ENCODE measurements at places on chromosomes 1 and 21.

- H3K4me3 ChIP-seq: no peak overlapping the region
- H3K4me1 ChIP-seq: no peaks in the 10 kb centered on the region
Observed at GRCh38 chr1:199168888-199169585, 530.2 kb downstream of the PTPRC start.

GRCh38 chr1:178540204-178540603 lies 27.3 kb downstream of the TEX35 start:
- peaks cover 7% of the 10 kb centered on the region for H3K4me1 ChIP-seq
- H3K4me3 ChIP-seq: no peak overlapping the region
- no peak for DNase-seq
- H3K27me3 ChIP-seq: no peaks in the 10 kb centered on the region

- DNase-seq: peak; percentile 55
- H3K36me3 ChIP-seq: no peaks in the 10 kb centered on the region
- peaks cover 8% of the 10 kb centered on the region for H3K4me1 ChIP-seq
- no peaks in the 10 kb centered on the region for H3K27me3 ChIP-seq
- H3K4me3 ChIP-seq: no peak overlapping the region
Observed at GRCh38 chr1:168084396-168085231, 52.1 kb downstream of the GPR161 start.

DNA sequence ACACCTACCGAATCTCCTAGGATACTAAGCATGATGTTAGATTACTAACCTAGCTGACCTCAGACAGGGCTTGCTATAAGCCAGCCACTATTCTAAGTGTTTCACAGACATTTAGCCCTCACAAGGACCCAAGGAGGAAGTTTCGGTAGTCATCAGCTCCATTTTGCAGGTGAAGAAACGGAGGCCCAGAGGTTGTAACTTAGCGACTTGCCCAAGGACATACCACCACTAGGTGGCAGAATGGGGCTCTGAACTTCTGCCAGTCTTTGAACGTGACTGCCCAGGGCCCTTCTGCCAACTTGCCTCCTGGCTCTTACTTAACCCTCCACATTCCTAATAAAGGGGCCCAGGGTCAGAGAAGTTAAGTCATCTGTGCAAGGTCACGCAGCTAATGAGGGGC lies 283.5 kb downstream of the C1orf94 start:
- no peaks in the 10 kb centered on the region for H3K36me3 ChIP-seq
- H3K27ac ChIP-seq: no peak overlapping the region
- no peaks in the 10 kb centered on the region for H3K27me3 ChIP-seq

GRCh38 chr1:54813485-54814125 lies 12.5 kb upstream of the TTC22 start:
- no peak overlapping the region for H3K4me3 ChIP-seq
- no peaks in the 10 kb centered on the region for H3K27me3 ChIP-seq
- no peak overlapping the region for H3K27ac ChIP-seq
- DNase-seq: peak; percentile 49
- no peaks in the 10 kb centered on the region for H3K36me3 ChIP-seq

- H3K27me3 ChIP-seq: peaks cover 15% of the 10 kb centered on the region
- peaks cover 10% of the 10 kb centered on the region for H3K4me1 ChIP-seq
- H3K27ac ChIP-seq: no peak overlapping the region
- no peak overlapping the region for H3K4me3 ChIP-seq
- H3K36me3 ChIP-seq: no peaks in the 10 kb centered on the region
Observed at GRCh38 chr1:39689635-39690034, 1.6 kb downstream of the HPCAL4 start.

DNA sequence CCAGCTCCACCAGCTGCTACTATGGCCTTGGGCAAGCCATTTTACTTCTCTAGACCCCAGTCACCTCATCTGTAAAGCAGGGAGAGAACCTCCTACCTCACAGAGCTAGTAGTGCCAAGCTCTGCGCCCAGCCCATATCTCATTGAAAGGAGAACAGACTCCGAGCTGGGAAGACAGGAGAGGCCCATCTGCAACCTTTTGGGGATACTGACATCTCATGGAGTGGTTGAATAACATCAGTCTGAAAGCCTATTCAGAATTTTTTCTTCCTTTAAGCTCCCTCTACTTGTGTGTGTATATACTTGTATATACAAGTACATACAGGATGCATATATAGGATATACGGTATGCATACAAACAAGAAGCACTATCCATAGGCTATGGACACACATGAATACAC lies 279.5 kb upstream of the POU3F1 start:
- H3K4me1 ChIP-seq: no peaks in the 10 kb centered on the region
- H3K4me3 ChIP-seq: no peak overlapping the region
- no peak overlapping the region for H3K27ac ChIP-seq

DNA sequence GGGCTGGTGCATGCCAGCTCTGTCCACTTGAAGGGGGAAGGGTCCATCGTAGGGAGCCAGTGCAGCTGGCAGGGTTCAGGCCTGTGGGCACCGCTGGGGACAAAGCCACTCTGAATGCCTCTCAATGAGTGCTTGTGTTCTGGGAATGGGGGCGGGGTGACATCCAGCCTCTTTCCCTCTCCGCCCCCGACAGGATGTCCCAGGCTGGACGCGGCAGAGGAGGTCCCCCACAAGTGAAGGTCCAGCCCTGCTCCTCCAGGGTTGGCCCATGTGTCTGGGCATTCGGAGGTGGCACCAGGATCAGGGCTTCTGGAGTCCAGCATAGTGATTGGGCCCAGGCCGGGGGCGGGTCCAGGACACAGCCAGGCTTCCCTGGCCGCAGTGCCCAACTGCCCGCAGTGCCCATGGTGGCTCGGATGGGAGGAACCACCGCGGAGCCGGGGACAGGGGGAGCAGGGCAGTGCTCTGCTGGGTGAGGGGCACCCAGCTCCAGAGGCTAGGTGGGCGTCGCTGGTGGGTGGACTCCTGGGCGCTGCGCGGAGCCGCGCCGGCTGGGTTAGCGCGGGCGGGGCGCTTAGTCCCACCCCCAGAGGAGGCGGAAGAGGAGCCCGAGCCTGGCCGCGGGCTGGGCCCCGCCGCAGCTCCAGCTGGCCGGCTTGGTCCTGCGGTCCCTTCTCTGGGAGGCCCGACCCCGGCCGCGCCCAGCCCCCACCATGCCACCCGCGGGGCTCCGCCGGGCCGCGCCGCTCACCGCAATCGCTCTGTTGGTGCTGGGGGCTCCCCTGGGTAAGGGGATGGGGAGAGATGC lies at the start of gene SHISA4:
Gene SHISA4 (plus strand): TSS at position 617 of the 808 bp plus-strand sequence. CDS start 97 bp downstream, at position 714.
- peak within 1 kb of the TSS; percentile 66 for H3K4me3 ChIP-seq
- H3K27ac ChIP-seq: no peak within 1 kb of the TSS
- peaks cover 5% of the 10 kb centered on the region for H3K4me1 ChIP-seq
- DNase-seq: peak; percentile 54
- no peaks in the 10 kb centered on the region for H3K36me3 ChIP-seq

DNA sequence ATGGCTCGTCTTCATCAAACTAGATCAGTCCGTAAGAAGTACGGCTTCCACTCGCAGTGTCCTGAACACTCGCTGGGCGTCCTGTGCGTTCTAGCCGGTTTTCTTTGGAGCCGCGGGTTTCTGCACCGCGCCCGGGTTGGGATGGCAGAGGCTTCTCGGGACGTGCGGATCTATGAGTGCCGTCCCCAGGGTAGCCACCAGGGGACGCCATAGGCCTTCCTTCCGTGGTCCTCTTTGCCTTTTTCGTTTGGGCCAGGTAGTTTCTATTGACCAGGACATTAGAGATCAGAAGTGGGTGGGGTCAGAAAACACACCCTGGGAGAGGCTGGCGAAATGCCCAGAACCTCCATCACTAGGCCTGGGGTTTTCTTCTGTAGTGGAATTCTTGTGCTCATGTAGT lies 273.8 kb downstream of the FAM72C start:
- H3K27ac ChIP-seq: no peak overlapping the region
- H3K4me1 ChIP-seq: no peaks in the 10 kb centered on the region
- no peaks in the 10 kb centered on the region for H3K27me3 ChIP-seq
- H3K36me3 ChIP-seq: no peaks in the 10 kb centered on the region

GRCh38 chr1:163230827-163231226 lies 28.1 kb upstream of the RGS5 start:
- H3K4me1 ChIP-seq: no peaks in the 10 kb centered on the region
- DNase-seq: no peak
- no peak overlapping the region for H3K27ac ChIP-seq
- no peaks in the 10 kb centered on the region for H3K27me3 ChIP-seq
- no peaks in the 10 kb centered on the region for H3K36me3 ChIP-seq

- H3K27ac ChIP-seq: no peak overlapping the region
- no peaks in the 10 kb centered on the region for H3K36me3 ChIP-seq
- H3K4me3 ChIP-seq: no peak overlapping the region
- H3K27me3 ChIP-seq: no peaks in the 10 kb centered on the region
Observed at GRCh38 chr1:22697980-22698379, 12.7 kb upstream of the EPHB2 start.

GRCh38 chr1:190478149-190479049 lies 735 bp upstream of the BRINP3 start:
- H3K27ac ChIP-seq: peak overlapping the region; percentile 76
- no peaks in the 10 kb centered on the region for H3K4me1 ChIP-seq
- H3K36me3 ChIP-seq: no peaks in the 10 kb centered on the region
- no peaks in the 10 kb centered on the region for H3K27me3 ChIP-seq

DNA sequence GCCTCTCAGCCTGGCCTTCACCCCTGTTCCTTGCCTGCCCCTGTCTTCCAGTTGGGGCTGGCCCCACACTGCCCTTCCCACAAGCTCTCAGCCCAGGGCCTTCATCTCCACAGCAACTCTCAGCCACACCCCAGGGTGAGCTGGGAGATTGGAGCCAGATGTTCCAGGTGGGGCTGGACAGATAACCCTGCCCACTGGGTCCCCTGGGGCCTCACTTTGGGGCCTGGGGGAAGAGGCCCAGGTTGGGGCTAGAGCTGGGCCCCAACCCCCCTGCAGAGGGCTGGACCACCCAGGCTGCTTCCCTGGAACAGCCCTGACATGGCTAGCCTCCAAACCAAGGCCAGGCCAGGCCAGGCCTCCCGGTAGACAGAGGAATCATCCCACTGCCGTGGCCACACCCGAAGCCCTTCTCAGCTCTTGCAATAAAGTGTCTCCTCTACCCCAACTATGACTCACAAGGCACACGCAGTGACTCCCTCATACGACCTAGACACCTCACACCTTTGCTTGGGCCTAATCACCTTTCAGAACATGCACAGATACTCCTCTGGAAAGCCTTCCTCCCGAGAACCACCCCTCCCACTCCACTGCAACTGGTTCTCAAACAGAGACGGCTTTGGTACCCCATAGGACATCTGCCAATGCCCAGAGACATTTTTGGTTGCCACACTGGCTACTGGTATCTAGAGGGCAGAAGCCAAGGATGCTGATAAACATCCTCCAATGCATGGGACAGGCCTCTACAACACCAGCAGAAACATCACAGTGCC lies 22.2 kb downstream of the SLC2A1 start:
- H3K27me3 ChIP-seq: no peaks in the 10 kb centered on the region
- no peaks in the 10 kb centered on the region for H3K36me3 ChIP-seq
- DNase-seq: peak; percentile 62
- H3K4me1 ChIP-seq: peaks cover 67% of the 10 kb centered on the region
- peak overlapping the region; percentile 84 for H3K27ac ChIP-seq

- H3K4me3 ChIP-seq: no peak overlapping the region
- no peaks in the 10 kb centered on the region for H3K27me3 ChIP-seq
- H3K4me1 ChIP-seq: no peaks in the 10 kb centered on the region
- peak; percentile 63 for DNase-seq
Observed at GRCh38 chr1:62180639-62181038, 14.0 kb upstream of the L1TD1 start.
